ENCODE measurements at places on chromosomes 4 and X.

DNA sequence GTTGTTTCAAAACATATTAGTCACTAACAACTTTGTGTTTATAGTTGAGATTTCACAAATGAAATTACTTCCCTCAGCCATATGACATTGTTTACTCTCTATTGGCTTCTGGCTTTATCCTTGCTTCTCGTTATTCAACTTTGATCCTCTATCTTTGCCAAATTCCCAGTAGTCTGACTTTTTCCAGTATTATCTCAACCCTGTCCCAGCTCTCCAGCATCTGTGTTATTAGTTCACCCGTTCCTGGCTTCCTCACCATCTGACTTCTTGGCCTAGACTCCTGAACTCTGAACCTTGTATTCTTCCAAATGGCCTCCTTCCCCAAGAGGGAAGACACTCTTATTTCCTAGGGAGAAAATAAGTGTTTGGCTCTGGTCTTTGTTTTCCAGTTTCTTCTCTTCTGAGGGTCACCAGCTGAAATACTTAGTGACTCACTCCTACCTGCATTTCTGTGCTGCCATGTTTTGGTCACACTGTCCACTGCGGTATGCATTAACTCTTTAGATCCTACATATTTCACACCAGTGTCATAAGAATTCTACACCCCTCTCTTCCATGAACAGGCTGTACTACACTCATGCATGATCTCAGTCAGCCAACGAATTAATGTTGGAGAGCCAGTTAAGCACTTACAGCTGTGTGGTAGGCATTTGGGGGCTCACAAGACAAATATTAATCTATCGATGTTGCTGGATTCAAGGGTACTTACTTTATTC, 17.0 kb upstream of the ARHGAP24 start:
- no peak for DNase-seq

GRCh38 chr4:138734746-138735145, 280.8 kb upstream of the NOCT start:
- DNase-seq, result no peak

- DNase-seq, result no peak
These were observed 1180.2 kb downstream of the RAPGEF2 start for GRCh38 chr4:160283081-160283480.

DNA sequence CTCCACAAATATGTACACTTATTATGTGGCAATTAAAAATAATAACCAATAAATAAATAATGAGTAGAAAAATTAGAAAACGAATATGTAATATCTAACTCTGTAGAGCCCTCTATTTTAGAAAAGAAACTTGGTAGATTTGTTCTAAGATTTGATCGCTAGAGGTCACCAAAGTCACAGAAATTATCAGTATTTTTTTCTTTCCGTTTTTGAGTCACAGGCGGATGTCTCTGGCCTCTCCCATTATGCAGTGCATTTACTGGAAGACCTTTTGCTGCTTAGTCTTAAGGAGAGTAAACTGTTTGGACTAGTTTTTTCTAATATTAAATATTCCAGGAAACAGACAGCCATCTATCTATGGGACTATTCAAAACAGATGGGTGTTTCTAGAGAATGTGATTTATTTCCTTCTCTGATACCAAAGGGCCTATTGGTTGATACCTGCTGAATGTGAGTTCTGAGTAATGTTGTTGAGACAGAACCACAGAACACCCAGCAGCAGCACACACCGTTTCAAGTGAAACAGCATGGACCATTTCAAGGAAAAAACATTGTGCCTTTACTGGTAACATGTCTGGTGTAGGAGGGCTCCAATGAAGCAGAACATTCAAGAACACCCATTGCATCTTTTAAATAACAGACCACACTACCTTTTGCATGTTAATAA, 34.0 kb upstream of the GYPA start:
- DNase-seq, result no peak

DNA sequence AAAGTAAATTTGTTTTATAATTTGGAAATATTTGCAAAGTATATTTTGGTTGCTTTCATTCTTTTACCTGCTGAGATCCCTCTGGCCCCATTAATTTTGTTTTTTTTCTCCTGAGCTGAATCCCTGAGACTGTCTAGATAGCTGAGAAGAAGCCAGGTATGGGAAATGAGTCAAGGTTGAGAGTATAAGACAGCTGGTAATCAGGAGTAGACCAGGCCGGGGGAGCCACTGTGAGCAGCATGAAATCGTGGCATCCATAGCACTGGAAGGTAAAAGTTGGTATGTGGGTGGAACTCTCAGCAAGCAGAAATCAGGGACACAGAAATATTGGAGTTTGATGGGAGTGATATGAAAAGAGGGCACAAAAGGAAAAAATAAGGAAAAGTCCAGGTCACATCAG, 164.5 kb downstream of the FHIP1A start:
- DNase-seq, result no peak

DNA sequence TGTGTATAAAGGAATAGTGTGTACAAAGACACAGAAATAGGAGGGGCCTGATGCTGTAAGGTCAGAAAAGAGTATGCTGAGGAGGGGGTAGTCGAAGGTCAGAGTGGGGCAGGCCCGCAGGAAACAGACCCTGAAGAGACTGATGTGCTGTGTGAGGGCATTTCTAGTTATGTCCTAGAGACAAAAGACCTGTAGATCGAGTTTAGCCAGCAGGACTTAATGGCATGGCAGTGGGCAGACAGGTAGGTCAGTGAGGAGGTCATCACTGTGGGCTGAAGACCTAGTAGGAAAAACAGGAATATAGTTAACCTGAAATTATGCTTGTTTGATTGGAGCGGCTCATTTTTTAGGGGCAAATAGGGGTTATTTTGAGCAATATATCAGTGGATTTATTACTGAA, 57.1 kb downstream of the KIAA0232 start:
- no peak for DNase-seq

DNA sequence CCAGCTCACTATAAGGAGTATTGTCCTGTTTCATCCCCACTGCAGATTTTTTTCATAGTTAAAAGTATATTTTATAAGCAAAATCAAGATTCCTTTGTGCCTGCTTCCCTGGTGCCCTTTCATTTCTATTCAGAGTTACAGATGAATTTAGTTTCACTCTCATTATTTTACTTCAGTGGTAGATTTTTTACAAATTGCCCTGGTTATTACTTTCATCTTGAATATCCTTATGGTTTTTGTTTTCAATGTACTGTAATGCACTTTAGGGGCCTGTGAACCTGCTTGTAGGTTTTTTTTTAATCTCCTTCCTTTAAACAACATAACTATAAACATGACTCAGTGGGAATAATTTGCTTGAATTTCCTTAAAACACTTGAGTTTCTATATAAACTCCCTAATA, 126.8 kb downstream of the GPR143 start:
- no peak for DNase-seq

DNA sequence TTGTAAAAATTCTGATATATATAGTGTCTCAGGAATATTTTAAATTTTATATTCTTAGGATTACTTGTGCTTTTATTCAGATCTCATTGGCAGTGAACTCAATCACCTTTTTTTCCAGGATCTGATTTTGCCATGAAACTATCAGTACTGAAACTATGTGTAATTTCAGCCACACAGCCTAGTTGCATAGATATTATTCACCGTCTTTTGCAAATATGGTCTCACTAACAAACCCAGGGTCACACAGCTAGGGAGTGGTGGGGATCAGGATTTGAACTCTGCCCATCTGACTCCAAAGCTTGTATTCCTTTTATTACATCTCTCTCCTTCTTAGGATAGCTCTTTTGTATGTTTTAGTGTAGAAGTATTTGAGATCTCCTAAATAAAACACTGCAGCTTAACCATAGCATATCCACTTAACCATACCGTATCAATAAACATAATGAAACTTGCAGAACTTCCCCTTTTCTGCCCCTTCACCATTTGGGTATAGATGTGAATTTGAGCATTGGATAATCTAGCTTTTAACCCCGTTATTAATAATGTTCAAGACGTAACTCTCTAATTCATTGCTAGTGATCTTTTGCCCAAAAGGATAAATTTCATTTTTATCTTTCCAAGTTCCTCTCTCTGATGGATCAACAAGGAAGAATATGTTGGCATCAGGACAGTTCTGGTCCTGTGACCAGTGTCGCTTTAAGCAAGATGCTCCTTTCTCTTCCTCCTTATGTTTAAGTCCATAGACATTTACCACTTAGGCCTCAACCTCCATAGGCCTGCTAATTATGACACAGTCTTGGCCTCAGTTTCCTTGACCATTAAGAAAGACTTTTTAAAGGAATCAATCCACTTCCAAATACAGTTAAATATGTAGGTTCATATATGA, 74.6 kb downstream of the RAPGEF2 start:
- DNase-seq, result no peak

GRCh38 chr4:114924311-114924710, 189.1 kb downstream of the NDST4 start:
- DNase-seq, result no peak

GRCh38 chr4:90542216-90542615, 415.0 kb downstream of the CCSER1 start:
- DNase-seq, result no peak

GRCh38 chr4:86837691-86838503, 11.3 kb downstream of the SLC10A6 start:
- DNase-seq, result no peak

- DNase-seq, result no peak
These were observed 83.7 kb downstream of the PSAPL1 start for GRCh38 chr4:7351014-7351413.

GRCh38 chr4:146508229-146508939, 13.4 kb downstream of the SLC10A7 start:
- no peak for DNase-seq

GRCh38 chr4:1414831-1415680, 8.8 kb upstream of the NKX1-1 start:
- DNase-seq, result no peak

GRCh38 chrX:20437683-20438082, 171.0 kb upstream of the RPS6KA3 start:
- DNase-seq, result no peak

DNA sequence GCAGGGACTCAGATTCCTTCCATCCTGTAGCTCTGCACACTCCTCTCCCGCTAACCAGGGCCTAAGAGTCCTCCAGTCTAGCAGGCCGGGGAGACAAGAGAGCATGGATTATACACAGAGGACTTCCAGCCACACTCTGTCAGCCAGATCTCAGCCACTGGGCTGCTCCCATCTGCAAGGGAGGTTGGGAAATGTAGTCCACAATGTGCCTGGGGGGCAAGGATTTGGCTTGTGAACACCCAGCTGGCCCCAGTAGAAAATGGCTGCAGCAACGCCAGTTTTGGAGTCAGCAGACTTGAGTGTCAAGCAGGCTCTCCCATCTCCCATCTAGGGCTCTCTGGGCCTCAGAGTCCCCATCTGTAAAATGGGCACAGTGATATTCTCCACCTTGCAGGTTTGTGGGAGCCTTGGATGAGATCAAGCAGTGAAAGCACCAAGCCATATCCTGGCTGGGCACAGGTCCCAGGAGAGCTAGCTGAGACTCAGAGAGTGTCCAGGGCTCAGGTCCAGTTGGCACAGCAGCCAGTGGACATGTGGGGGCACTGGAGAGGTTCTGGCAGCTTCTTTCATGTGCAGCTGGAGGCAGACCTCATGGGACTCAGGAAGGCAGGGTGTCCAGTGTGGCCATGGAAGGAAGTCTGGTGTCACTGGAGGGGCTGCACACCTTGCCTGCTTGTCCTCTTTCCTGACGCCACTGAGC, 14.6 kb downstream of the PSAPL1 start:
- DNase-seq, result no peak

GRCh38 chrX:21798677-21799219, 40.7 kb upstream of the MBTPS2 start:
- no peak for DNase-seq

DNA sequence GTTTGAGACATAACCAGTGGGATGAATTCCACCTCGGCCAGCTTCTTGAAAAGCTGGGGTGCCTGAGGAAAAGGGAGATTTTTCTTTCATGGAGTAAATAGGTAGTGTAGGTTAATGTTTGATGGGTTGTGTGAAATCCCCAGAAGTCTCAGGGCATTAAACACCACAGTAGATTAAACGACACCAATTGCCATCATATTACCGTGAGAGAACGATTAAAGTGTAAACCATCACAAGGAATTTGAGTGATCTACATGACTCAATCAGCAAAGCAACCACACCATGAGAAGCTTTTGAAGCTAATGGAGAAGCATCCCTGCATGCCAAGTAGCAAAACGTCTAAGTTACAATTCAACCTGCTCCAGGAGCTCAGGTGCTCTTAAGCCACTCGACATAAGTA, 322.5 kb upstream of the GATB start:
- DNase-seq, result no peak

- DNase-seq, result peak; percentile 40
These were observed 84.7 kb downstream of the RASL11B start for GRCh38 chr4:52946855-52947254.

DNA sequence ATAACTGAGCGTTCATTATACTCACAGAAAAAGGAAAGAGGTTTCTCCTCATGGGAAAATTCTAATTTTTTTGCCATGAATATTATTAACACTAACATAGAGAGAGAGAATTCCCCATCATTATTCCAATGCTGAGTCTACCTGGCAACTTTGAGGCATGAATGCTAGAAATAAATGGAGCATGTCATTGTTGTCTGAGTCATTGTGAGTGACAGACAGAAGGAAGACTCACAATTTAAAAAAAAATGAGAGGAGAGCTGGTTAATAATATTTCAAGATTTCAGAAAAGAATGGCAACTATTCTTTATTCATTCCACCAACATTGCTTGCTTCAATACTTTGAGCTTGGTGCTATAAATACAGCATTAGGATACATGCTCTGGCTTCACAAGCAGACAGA, 170.4 kb upstream of the HS3ST1 start:
- no peak for DNase-seq

DNA sequence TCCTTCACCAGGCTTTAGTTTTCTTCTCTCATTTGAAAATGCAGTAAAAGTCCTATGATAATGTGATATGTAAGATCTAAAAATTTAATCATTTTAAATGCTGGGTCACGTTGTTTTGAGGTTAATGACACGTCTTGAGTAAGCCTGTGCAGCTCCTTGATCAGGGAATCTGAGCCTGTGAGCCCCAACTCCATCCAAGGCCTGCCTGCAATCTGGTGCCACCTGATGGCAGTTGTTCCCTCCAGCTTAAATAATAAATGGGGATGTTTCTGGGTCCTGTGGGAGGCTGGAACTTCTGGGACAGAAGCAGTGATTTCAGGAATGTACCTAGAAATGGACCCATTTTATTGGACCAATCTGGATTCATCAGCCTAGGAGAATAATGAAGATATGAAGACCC, 455.4 kb upstream of the ADGRL3 start:
- DNase-seq, result no peak

- DNase-seq, result no peak
These were observed 2.8 kb downstream of the VEGFC start for GRCh38 chr4:176789955-176790354.

DNA sequence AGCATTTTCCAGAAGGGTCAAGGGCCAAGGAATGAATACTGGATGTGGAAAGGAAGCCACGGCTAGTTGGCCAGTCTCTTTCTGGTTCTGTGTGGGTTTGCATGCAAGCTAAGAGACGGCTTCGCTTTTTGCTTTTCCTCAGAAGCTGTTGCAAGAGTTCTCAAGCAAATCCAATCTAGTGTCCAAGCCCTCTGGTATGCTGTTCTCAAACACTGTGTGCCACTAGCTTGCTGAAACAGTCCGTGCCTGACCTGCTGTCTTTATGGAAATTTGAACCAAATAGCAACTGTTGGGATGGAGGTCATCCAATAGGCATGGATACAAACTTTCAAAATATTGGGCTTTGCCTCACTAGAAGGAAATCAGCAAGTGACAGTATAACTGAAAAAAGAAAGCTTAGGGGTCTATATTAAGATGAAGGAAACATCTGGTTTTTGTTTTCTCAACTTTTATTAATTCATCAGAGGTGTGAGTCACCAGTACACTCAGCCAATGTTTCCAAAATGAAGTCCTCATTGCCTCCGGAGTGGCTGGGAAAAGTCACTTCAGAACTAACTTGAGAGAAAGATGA, 70.5 kb downstream of the SLC9A6 start:
- DNase-seq, result no peak
